ENCODE measurements at places on chromosomes 2 and 18.

GRCh38 chr18:55226044-55226443, 266.8 kb upstream of the CCDC68 start:
- no peak for DNase-seq

DNA sequence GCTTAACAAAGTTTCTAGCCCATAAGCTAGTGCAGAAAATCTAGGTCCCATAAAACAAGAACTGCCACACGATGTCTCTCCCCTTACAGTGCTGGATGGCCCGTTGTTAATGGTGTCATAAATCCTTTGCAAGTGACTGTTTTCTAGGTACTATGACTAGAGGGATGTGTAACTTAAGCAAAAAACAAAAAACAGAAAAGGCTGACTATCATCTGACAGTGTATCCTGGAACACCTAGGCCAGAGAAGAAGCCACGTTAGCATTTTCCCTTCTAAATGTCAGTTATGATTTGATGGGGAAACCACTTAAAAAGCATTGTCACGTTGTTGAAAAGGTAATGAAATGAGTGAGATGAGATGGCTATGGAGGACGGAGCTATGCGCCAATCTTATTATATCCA, 2.4 kb downstream of the CASP8 start:
- no peak for DNase-seq

GRCh38 chr2:44398243-44398897, 36.6 kb downstream of the CAMKMT start:
- DNase-seq = no peak

DNA sequence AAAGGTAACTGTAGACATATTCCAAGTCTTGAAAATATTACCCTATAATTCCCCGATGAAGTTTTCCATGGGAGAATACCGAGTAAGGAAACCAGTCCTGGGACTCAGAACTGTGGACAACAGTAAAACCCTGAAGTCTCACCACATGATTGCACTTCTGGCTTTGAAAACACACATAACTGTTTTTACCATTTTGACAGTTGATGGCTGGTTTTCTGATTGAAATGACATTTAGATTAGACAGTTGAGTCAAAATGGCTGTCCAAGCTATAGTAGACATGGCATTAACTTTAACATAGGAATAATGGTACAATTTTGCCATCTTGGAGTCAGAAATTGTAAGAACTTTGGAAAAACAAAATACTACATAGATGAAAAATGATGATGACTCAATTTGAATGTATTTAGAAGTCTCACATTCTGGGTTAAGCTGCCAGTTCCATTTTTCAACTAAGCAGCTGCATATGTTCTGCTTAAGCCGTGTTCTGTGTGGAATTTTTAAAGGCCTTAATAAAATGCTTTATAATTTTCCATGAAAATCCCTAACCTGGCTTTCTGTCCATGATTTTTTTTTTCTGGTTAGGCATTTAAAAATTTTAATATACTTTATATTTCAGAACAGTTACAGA, 38.3 kb upstream of the WIPF1 start:
- no peak for DNase-seq

DNA sequence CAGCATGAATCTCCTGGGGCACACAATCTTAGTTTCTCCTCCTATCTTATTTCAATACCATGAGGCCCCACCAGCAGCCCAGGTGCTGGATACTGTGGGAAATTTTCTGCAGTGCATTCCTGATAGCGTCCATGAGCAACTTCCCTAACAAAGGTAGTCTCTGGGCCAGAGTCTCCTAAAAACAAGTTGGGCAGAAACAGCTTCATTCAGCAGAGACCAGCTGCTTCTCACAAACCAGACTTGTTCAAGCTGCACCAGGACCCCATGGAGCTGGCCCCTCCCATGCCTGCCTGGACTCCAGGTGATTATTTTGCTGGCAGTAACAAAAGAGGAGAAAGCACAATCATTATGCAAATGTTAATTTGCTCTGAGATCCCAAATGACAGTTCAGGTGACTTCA, 31.4 kb downstream of the MYO5B start:
- DNase-seq = no peak

Measured in D721Med (cell line).